AG08396 (cell line): ENCODE measurements at places on chromosomes 12 and 14.

- DNase-seq = peak; percentile 32
Observed at GRCh38 chr12:62919838-62920237, 15.1 kb downstream of the PPM1H start.

DNA sequence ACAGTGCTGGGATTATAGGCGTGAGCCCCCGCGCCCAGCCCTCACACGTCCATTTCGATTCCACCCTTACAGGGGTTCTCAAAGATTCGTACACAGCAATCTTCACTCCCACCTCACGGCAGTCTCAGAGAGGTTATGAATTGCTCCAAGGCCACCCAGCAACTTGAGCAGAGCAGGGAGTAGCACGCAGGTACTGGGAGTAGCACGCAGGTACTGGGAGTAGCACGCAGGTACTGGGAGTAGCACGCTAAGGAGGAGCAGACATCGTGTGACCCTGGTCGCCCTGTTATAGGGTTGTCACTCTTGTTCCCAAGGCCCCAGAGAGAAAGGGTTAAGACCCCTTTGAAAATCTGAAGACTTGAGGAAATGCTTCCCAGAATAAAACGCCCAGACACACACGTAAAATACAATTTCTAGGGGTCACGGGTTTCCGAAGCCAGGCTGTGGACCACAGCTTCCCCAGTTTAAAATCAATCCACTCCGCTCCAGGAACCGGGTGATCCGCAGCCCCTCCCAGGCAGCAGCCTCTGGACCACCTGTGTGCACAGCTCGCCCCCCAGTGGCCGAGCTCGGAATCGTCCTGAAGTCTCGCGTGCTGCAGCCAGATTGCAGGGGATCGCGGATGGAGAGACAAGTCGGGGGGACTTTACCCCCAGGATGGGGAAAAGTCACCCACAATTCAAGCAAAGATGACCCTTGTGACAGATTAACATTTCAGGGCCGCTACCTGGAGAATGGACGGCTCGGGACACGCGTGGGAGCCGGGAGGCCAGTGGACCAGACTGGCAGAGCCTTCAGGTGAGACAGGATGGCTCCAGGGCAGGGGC, 92.0 kb downstream of the SCARB1 start:
- peak; percentile 82 for DNase-seq

DNA sequence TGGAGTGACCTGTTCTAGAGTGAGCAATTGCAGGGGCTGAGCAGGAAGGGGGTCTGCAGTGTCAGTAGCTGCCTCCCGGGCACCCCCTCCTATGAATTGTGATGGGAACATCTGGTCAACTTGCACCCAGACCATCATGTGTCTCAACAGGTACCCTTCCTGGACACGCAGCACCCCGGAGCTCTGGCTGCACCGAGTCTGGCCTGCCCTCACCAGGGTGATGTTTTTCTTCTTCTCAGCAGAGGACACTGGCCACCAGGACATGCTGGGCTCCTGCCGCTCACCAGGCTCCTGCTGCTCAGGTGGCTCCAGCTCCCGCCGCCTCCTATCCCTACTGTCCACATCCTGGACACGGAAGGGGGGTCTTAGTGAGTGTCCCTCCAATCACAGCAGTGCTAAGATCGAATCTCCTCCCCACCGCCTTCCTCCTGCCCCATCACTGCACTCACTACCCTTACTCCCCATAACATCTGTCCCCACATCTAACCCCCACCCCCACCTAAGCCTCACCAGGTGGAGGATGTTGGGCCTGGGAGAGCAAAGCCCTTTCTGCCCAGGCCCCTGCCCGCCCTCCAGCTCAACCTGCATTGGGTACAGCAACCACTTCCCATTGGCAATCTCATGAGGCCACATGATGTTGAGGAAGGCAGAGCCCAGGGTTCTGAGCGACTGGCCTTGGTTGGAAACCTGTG, 14.9 kb downstream of the ITGA7 start:
- DNase-seq = no peak

GRCh38 chr12:646442-647384, 16.5 kb downstream of the NINJ2 start:
- DNase-seq = no peak

DNA sequence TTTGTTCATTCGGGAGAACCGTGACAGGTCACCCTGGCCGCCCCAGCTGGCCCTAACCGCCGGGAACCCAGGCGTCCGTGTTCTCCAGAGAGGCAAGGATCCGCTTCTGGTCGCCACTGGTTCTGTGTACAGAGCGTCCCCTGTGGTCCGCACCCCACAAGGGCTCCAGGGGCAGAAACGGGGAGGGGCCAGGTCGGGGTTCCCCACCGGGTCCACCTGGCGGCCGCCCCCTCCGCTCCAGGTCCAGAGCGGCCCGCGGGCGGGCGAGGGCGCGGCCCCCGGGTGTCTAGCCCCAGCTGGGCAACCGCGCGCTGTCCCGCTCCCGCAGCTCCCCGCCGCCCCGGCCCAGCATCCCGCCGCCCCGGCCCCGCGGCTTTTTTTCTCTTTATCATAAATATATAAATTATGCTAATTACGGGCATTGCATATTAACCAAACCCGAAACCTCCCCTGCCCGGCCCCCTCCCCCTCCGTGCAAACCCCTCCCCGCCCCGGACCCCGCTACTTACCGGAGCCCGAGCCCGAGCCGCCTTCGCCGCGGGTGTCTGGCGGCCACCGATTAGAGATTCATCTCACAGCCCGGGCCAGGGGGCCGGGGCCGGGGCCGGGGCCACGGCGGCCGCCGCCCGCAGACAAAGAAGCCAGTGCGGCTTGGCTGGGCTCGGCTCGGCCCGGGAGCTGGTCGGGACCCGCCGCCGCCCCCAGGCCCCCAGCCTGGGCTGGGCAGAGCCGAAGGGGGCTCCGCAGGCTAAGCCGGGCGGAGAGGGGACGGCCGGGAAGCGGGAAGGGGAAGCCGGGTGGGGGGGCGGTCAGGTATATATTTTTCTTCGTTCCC, 512 bp downstream of the POU6F1 start:
- DNase-seq = peak; percentile 83

DNA sequence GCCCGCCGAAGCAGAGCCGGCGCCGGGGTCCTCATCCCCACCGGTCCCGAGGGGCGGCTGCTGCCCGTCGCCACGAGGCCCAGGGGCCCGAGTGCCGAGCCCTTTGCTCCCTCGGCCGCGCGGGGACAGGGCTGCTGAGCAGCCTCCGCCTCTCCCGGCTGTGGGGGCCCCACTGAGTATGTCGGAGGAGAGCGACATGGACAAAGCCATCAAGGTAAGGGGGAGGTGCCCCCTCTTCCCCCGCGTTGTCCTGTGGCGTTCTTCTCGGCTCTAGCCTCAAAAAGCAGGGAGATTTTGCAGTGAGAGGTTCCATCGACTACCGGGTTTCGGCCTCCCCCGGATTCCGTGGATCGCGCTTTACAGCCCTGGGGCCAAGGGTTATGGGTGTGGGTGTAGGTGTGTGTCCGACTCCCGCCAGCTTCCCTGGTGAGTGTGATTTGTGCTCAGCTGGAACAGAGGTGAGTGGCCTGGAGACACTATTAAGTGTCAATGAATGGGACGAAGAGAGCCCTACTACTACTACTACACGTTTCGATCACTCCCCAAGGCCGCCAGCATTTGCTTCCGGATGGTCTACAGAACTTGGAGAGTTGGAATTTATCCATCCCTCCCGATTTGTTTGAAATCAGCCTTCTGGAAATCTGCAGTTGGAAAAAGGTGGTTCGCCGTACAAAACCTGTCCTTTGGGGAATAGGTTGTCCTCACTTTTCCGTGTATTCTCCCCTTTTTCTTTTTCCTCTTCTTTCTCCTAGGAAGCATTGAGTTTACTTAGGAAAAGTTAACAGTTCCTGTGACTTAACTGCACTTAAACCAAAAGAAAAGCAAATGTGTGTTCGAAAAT, 748 bp downstream of the MAPKAPK5 start:
- DNase-seq = peak; percentile 28
